ENCODE measurements at places on chromosomes 13 and 19.

GRCh38 chr13:39956036-39956435 is 300.6 kb downstream of the COG6 start:
- no peak for DNase-seq

DNA sequence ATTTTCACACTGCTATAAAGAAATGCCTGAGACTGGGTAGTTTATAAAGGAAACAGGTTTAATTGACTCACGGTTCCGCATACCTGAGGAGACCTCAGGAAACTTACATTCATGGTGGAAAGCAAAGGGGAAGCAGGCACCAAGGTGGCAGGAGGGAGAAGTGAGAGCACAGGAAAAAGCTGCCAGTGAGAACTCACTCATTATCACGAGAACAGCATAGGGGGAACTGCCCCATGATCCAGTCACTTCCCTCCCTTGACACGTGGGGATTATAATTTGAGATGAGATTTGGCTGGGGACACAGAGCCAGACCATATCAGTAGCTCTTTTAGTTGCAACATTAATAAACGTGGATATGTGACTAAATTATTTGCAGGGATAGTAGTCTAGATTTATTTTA is 4.3 kb upstream of the KCTD4 start:
- DNase-seq: no peak

DNA sequence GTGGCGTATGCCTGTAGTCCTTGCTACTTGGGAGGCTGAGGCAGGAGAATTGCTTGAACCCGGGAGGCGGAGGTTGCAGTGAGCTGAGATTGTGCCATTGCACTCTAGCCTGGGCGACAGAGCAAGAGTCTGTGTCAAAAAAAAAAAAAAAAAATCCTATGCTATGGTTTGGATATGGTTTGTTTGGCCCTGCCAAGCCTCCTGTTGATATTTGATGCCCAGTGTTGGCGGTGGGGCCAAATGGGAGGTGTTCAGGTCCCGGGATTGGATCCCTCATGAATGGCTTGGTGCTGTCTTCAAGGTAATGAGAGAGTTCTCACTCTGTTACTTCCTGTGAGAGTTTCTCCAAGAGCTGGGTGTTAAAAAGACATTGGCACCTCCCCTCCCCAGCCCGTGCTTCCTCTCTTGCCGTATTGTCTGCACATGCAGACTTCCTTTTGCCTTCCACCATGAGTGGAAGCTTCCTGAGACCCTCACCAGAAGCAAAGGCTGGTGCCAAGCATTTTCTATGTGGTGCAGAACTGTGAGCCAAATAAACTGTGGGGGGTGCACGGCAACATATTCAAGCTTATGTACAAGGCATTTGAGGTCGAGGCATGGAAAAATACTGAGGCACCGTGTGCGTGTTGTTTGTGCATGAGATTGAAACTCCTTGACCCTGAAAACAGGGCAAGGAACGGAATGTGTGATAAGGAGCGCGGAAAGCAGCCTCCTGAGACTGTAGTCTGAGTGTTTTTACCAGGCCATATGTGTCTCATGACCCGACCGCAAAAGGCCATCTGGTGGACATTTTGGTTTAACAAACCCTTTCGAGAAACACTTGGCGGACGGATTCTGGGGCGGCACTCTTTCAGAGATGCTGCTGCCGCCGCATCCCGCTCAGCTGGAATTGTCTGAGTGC is 7.3 kb downstream of the SIGLEC9 start:
- peak; percentile 92 for DNase-seq

DNA sequence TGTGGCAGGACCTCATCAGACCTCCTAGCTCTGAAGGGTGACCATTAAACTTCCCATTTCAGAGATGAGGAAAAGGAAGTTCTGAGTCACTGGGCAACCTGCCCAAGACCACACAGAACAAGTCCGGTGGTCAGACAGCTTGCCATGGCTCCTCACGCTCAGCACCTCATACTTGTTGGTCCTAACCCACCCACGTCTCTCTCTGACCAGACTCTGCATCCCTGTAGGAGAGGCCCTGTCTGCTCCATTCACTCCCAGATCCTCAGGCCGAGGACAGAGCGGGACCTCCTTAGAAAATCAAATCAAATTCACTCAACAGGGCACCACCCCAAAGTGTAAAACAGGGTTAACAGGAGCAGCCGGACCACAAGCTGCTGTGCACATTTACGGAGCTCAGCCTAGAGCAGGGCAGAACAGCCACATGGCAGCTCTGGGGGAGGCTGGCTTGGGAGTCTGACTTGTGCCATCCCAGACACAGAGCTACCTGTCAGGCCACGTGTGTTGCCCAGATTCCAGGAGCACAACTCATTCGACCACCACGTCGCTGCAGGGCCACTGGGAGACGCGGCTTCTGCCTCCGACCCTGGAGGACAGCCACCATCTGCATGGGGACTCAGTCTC is 1.7 kb downstream of the MIER2 start:
- peak; percentile 91 for DNase-seq

- peak; percentile 44 for DNase-seq
Measured at GRCh38 chr13:27476943-27477703, 26.8 kb upstream of the MTIF3 start.

GRCh38 chr13:64704121-64704649 is 2526.0 kb downstream of the PCDH9 start:
- peak; percentile 6 for DNase-seq
